Activated T-helper 9 cell treated with anti-CD3 and anti-CD28 coated beads, Interleukin-2, amount 50 U/mL, for 16 hours (primary cell): ENCODE measurements at places on chromosomes 6 and 20.

- DNase-seq: no peak
These were observed 143.6 kb upstream of the ZNF184 start for GRCh38 chr6:27616328-27617045.

DNA sequence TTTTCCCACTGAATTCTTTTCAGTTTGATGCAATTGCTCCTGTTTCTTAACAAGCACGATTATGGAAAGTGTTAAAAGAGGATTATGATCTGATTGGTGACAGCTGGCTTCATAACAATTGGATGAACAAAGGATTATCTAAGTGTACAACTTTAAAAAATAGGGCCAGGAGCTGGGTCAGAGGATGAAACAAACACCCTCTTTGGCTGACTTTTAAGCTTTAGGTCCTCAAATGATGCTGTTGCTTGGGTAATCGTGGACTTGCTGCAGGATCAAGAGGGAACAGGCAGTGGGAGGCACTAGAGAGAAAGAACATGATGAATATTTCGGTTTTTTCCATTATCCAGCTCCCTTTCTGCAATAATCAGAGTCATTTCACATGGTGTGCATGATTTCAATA, 35.5 kb upstream of the TMX4 start:
- DNase-seq: no peak

DNA sequence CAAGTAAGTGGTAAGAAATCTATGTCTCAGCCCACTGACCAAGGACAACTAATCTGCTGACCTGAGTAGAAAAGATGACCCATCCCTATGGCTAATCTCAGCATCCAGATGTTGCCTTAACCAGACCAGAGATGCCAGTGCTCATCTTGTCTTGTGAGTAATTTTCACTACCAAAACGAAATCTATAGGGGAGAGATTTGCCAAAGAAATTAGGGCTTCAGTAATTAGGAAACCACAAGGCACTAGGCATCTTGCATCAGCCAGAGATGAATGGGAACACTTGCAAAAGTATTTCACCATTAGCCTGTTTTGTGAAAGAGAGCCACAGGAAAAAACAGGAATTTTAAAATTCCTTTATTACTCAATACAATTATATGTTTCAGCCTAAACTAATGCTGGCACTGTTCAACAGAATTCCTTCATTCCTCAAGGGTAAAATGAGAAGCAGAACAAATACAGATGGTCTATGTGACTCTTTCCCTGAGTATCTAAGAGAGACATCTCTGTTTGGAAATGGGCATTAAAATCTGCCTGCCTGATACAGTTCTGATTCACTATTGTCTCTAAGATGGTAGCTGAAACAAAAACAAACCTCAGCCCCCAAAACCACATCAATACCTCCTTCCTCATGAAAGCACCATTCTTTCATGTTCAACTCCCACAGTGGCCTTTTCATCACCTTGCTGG, 87.8 kb downstream of the GMDS start:
- no peak for DNase-seq

DNA sequence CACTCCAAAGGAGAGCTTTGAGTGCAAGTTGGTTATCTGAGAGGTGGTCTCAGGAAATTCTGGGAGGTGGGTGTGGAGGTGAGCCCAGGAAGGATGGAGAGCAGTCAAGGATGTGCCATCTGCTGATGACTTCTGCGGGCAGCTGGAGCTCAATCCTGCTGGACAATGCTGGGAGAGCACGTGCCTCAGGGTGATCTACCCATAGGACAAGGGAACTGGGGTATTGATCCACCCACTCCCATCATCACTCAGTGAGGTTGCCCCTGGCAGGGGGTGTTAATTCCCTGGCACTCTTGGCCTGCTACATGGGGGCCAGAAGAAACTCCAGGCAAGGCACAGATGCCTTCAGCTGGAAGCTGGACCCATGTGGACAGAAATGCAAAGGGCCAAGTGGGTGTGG, 7.1 kb upstream of the ZBP1 start:
- no peak for DNase-seq

GRCh38 chr6:72894091-72894490, 272.2 kb downstream of the KCNQ5 start:
- no peak for DNase-seq

GRCh38 chr20:31922181-31922580, 29.7 kb downstream of the PDRG1 start:
- no peak for DNase-seq

DNA sequence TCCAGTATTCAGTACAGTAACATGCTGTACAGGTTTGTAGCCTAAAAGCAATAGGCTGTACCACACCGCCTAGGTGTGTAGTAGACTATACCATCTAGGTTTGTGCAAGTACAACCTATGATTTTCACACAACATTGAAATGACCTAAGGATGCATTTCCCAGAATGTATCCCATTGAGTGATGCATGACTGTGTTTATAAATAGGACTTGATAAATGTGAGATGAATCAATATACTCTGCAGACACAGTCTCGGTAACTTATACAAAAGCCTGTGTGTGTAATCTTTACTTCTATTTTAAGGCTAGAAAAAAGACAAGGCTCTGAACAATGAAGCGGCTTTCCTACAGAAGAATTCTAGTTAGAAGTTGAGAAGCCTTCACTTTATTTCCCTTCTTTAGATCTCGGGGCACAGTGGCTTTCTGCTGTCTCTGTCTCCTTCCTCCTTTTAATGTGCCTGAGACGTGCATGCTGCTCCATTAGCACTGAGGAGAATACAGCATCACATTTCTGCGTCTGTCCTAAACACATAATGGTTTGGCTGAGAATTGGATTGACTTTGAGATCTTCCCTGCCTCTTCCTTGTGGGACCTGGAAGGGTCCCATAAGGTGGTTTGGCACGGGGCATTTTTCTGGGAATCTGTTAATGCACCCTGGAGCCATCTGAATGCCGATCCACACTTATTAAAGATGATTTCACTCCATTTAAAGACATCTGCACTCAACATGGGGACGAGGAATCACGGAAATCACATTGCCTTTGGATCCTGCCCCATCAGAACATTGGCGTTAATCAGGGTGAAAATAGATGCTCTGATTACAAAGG, 112.5 kb downstream of the SCML4 start:
- DNase-seq: no peak
